ENCODE measurements at places on chromosomes 2 and 18.

- DNase-seq, result no peak
These were observed 20.9 kb upstream of the ACAA2 start for GRCh38 chr18:49834258-49834657.

DNA sequence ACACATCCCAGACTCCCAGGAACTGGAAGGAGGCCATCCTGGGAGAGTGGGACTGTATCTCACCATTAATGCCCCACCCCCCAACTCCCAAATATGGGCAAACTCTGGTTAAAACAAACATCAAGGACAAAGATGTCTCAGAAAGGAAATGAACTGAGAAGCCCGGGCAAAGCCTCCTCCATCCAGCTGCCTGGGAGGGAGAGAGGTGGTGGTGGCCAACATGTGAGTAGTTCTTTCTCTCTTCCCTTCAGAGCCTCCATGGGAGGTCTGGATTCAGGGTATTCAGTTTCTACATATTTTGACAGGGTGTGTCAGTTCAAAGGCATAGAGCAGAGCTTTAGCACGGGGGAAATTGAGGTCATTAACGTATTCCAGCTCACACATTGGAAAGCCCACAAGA is 57.5 kb downstream of the CXCR4 start:
- no peak for DNase-seq

DNA sequence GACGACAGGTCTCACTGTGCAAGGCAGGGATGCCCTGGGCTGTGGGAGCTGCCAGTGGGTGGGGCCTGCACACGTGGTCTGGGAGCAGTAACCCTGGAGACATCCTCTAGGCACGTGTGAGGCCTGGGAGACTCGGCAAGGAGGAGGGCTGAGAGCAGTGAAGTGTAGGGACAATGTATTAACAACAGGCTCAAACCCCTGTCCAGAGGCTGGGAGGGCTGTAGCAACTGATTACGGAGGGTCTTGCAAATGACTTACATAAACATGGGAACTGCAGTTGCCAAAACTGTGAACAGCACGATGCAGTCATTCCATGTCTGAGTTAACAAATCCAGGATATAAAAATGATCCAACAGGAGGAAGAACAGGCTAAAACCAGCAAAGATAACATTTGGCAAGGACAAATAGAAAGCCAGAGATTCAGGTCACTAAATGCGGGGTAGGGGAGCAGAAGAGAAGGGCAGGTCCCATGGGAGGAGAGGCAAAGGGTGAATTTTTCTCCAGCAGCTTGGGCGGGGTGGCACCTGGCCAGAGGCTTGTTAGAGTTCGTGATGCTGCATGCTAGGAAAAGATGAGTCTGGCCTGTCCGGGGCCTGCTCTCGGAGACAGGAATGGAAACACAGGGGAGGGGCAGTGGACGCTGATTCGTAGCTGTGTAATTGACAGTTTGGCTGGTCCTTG is 44.9 kb downstream of the CYP27C1 start:
- no peak for DNase-seq

GRCh38 chr18:62763101-62763521 is 47.8 kb downstream of the PHLPP1 start:
- no peak for DNase-seq

- no peak for DNase-seq
These were observed 44.6 kb downstream of the TBC1D8 start for GRCh38 chr2:101106453-101107181.

DNA sequence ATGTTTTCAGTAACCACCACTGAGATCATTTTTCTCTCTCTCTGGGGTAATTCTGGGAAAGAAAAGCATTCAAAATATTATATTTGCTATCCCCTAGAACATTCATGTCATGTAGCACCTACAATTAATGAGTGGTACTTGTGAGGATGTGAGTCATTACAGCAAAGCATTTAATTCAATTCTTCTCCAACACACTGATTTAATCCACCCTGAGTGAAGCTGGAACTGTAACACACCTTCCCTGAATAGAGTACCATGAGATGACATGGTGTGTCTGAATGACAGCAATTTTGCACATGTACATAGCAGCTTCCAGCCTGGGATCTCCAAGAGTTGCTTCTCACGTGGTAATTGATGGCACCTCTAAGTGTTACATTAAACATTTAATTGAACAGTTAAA is 207.1 kb upstream of the SLC14A2 start:
- DNase-seq, result no peak

GRCh38 chr2:79083597-79084251 is 4.1 kb downstream of the REG1B start:
- DNase-seq, result no peak

- no peak for DNase-seq
These were observed 86.7 kb upstream of the RANBP2 start for GRCh38 chr2:108632332-108633160.

GRCh38 chr2:145366341-145366740 is 846.4 kb upstream of the ZEB2 start:
- DNase-seq, result no peak

GRCh38 chr2:232666051-232666805 is 30.9 kb upstream of the GIGYF2 start:
- no peak for DNase-seq

GRCh38 chr2:44242904-44243303 is 32.4 kb upstream of the SLC3A1 start:
- DNase-seq, result no peak

DNA sequence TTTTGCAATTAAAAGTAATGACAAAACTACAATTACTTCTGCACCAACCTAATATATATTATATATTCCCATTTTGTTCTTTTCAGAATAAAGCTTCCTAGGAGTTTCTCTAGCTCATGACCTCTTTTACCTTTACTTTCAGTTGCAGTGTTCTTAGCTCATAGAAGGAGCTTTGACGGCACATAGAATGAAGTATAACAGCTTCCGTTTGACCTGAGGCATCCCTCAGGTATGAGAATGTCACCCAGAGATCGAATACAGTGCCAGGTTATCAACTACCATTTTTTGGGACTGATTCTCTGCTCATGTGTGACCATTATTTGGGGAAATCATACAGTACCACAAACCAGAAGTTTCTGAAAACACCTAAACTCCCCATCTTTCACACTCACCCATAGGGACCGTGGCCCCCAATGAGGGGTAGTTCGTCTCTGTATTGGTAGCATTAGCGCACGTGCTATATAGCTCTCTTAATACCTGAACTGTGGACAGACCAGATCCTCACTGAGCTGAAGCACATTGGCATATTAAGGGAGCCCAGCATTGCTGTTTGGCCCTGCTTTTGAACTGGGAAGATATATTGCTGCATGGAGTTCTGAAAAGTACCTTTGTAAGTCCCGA is 123.0 kb downstream of the SPTBN1 start:
- no peak for DNase-seq

GRCh38 chr2:197255543-197255942 is 55.0 kb downstream of the ANKRD44 start:
- DNase-seq, result no peak

GRCh38 chr2:78999406-78999805 is 26.1 kb upstream of the REG3G start:
- DNase-seq, result no peak

DNA sequence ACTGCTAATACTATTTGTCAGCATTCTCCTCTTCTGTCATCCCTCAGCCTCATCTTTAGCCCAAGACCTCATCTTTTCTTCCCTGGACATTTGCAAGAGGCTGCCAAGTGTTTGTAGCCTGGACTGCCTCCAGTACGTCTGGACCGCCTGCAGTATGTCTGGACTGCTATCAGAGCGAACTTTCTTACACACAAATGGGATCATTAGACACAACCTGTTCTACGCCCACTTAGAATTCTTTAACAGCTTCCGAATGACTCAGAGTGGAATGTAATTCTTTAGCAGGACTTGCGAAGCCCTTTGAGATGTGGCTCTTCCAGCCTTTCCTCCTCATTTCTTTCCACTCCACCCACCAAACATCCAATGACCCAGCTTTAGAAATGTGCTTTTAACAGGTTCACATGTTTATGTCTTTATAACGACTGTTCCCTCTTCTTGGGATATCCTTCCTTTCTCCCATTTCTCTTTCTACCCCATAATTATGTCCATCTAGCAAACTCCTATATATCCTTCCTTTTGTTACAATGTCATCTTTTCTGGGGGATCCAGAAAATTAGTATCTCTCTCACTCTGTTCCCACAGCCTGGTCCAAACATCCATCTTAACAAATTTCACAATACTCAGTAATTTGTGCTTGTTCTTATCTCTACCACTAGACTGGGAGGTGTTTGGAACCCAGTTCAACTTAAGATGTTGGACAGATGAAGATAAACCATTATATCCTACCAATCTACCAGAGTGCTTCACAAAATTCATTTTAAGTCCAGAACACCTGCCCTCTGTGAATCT is 171.3 kb upstream of the PGAP1 start:
- DNase-seq, result no peak

- no peak for DNase-seq
These were observed at the start of gene PPP4R1 for GRCh38 chr18:9614401-9615279. Gene PPP4R1, minus strand, starts transcription at chr18:9614559. Its CDS starts 75 bp downstream, at chr18:9614484.

DNA sequence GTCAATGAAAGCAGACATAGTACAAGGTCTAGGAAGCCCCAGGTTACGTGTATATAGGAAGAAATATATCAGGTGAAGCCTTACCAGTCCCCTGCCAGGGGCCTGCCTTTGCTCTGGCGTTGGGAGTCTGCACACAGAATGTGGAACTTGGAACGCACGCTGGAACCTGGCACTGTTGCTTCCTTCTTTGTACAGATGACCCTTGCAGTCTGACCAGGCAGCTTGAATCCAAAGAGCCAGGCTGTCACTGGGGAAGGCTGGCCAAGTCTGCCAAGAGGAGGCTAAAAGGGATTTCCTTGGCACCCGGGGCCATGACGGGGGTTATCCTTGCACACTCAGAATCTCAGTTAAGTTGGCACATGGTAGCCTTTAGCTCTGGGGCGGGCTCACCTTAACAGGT is 39.5 kb downstream of the TMEM247 start:
- no peak for DNase-seq

DNA sequence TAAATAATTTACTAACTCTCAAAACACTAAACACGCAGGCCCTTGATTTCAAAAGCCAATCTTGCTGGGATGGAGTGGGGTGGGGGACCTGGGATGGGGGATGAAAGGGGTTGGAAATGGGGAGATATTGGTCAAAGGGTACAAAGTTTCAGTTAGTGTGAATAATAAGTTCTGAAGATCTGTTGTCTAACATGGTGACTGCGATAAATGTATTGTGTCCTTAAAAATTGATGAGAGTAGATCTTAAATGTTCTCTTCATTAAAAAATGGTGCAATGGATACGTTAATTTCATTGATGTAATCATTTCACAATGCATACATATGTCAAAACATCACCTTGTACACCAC is 505 bp upstream of the ACYP2 start:
- no peak for DNase-seq

DNA sequence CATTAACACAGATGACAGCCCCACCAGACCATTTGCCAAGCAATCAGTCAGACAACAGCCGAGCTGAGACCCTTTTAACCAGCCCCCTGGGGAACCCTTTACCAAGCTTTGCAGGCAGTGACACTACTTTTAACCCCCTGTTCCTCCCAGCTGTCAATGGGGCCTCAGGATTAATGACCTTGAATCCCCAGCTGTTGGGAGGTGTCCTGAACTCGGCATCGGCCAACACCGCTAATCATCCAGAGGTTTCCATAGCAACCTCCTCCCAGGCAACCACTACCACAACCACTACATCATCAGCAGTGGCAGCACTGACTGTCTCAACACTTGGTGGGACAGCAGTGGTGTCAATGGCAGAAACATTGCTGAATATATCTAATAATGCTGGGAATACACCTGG is 160.9 kb upstream of the EPC2 start:
- DNase-seq, result no peak

- DNase-seq, result no peak
These were observed at the start of gene STON1 for GRCh38 chr2:48530033-48530811. Gene STON1, plus strand, starts transcription at chr2:48530154. Its CDS starts 50,480 bp downstream, at chr2:48580634.

DNA sequence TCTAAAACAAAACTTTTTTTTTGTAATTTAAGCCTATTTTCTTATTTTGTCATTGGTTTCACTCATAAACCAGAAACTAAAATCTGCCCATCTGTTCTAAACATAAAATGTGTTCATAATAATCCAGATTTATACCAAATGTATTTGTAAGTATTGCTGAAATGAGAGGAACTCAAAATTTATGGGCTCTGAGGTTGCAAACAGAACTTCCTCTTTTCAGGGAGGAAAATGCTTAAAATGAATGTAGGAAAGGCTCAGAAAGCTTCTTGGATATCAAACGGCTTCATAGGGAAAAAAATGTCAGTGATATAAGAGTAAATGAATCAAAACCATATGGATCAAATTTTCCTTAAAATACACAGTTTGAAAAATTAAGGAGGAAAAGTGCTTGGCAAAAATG is 83.9 kb downstream of the PAX3 start:
- DNase-seq, result no peak

GRCh38 chr2:20755132-20755800 is 67.6 kb downstream of the LDAH start:
- DNase-seq, result no peak

GRCh38 chr2:49369650-49370049 is 215.3 kb upstream of the FSHR start:
- no peak for DNase-seq

DNA sequence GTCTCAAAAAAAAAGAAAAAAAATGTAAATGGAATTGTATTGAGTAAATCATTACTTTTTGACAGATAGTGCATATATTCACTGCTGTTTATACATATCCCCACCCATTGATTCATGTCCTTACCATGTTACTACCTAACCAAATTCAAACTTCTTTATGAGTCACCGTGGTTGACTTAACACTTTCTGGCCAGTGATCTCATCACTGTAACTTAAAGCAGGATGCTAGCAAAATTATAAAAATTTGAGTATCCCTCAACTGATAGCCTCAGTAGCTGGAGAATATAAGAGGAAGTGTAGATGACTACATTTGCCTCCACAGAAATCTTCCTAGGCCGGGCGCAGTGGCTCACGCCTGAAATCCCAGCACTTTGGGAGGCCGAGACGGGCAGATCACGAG is 13.4 kb downstream of the CNOT9 start:
- DNase-seq, result peak; percentile 25

DNA sequence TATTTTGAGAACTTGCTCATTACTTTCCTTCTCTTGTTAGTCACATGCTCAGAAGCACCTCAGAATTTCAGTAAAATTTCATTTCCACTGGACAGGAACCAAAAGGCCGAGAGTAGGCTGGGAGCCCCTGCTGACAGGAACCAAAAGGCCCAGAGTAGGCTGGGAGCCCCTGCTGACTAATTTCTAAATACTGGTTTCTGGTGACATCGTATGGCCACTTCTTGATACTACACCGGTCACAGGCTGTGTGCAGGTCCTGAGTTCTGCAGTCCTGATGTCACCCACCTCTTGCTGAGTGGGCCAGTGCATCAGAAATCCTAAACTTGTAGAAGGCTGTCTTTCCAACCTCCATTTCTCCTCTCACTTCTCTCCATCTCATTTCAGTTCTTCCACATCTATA is 17.7 kb upstream of the EN1 start:
- DNase-seq, result peak; percentile 32

DNA sequence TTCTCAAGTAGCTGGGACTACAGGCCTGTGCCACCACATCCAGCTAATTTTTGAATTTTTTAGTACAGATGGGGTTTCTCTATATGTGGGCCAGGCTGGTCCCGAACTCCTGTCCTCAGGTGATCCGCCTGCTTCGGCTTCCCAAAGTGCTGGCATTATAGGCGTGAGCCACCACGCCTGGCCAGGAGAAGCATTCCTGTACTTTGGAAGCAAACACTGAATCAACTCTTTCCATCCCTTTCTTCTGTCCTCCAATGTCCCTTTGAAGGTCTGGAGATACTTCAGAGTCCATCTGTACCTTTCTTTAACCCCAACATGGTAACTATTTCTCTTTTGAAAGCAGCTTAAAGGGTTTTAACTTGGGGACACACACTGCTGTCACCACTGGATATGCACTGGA is 23.6 kb upstream of the MAP4K4 start:
- no peak for DNase-seq

All from GM04504 (cell line).